ENCODE measurements at places on chromosomes 11 and 22.

DNA sequence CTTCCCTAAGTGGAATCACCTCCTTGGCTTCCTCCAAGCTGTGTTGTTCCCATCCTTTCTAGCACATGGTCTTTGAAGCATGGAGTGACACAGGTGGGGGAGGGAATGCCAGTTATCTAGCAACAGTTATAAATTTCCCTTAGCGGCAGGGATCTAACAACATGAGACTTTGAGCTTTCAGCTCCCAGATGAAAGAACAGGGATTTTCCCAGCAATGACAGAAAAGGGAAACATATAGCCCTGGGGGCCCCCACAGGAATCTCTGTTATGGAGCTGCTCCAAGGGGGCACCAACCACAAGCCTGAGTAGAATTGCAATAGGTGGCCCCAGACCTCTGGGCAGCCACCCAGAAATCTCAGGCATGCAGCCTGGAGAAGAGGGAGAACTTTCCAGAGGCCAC lies 163.0 kb downstream of the GRIK4 start:
- DNase-seq: no peak

- no peak for DNase-seq
Observed at GRCh38 chr22:43566021-43566420, 154.2 kb downstream of the MPPED1 start.

DNA sequence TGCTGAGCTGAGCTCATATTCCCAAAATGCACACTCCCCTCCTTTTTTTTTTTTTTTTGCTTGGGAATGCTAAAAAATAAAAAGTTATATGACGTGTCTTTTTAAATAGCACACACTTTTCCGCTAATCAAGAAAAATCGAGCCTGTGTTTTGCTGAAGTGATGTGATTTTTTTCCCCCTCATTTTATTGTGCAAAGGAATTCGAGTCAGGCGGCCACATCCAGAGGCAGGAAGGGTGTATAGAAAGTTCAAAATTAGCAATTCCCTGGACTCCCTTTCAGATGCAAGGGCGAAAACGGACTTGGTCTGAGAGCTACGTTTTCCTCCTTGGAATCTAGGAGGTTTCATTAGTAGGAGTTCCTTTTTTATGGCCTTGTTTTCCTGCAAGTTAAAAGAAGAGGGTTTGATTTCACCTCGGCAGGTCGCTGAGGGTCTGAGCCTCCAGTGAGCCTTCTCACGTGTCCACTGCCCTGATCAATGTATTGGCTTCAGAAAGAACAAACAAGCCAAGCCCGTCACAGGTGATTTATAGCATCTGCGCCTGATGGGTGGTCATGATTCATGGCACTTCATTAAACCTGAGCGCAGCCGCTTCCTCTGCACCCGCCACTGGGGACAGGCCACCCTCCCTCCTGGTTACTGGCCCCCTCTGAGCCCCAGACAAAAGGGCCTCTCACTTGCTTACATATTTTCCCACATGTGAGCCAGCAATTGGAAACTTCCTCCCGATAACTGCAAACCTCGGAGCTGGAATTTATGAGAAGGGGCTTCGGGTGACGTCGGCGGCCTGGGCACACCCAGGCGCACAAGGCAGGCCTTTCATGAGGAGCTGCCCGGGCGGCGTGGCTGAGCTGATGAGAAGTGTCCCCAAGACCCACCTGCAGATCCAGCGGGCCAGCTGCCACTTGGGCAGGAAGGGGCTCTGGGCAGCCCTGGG lies 64.4 kb upstream of the LINC01488 start:
- no peak for DNase-seq

GRCh38 chr22:27982630-27983180 lies 63.6 kb upstream of the PITPNB start:
- DNase-seq: no peak

DNA sequence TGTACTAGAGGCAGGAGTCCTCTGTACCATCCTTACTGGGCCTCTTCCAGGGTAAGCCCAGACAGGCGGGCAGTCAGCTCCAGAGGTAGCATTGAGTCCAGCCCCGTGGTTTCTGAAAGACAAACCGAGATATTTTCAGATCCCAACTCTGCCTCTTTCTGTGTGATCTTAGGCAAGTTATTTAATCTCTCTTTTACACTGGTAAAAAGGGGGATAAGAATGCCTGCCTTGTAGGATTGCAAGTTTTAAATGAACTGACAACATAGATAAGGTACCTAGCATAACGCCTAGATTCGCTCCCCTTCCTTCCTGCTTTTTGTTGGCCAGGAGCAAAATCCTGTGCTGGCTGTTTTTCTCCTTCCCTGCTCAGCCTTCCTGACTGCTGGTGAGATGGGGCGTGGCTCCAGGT lies 56.4 kb upstream of the NNMT start:
- no peak for DNase-seq

DNA sequence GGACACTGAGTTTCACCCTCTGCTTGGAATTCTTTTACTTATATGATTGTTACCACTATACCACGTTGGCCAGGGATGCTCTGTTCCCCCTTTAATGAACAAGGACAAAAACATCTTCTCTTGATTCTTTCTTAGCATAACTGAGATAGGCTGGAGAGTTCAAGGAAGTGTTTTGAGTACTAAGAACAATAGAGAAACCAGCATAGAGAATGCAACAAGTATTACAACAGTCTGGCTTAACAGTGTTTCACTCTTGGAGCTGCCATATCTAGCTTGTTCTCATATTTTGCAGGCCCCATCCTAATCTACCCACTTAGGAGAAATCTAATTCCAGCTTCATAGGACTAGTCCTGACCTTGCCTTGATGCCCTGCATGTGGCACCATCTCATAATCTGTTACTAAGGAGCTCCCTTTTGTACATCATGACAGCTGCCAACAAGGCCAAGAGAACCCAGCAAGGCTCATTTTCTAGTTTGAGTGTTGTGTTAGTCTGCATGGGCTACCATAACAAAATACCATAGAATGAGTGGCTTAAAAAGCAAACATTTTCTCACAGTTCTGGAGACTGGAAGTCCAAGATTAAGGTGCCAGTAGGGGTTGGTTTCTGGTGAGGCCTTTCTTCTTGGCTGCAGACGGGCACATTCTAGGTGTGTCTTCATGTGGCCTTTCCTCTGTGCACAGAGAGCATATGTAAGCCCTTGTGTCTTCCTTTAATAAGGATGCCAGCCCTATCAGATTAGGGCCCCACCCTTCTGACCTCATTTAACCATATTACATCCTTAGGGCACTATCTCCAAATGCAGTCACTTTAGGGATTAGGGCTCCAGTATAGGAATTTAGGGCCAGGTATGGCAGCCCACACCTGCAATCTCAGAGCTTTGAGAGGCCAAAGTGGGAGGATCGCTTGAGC lies 37.8 kb downstream of the PACS1 start:
- no peak for DNase-seq

DNA sequence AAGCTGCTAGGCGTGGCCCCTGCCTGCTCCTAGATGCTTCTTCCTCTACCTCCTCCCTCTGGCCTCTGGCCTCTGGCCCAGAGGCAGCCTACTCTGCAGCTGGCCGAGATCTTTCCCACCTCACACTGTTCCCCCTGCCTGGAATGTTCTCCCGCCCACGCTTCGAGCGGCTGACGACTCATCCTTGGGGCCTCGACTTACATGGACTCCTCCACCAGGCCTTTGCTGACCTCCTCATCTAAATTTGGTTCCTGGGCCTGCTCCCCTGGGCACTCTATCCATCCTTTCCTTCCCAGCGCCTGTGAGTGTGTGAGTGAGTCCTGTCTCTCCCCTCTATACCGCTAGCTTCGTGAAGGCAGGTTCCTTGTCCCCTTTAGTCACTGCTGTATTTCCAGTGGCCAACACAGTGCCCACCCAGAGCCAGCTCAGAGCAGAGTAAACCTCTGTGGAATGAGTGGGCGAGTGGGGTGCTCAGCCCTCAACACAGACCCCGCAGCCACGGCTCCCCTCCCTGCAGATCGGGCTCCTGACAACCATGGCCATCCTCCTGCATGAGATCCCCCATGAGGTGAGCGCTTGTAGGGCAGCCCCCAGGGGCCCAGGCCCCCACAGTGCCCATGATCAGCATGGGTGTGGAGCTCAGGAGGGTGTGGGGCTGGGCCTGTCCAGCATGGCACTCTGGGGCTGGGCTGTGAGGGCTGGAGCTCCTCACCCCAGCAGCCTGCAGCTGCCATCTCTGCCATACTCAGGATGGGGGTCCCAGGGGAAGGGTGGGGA lies 5.7 kb downstream of the SLC39A13 start:
- DNase-seq: no peak

GRCh38 chr11:122365610-122366360 lies 249.8 kb upstream of the BLID start:
- no peak for DNase-seq

GRCh38 chr11:39741066-39741465 lies 1718.4 kb downstream of the LRRC4C start:
- no peak for DNase-seq

DNA sequence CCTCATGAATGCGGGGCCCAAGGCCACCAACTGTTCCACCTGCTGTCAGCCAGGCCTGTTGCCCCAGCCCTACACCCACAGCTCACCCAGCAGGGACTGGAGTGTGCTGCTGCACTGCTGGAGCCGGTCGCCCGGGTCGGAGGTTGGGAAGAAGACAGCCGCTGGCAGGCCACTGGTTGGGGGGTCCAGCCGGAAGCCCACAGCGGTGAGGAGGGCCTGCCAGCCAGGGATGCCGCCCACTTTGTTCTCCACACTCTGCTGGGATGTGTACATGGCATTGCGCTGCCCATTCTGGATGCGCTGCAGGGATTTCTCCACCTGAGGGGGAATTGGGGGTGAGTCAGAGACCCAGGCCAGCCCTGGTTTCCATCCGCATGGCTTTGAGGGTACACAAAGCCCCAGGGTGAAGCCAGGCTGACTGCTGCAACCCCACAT lies 74.2 kb upstream of the PITPNB start:
- no peak for DNase-seq

GRCh38 chr11:114242032-114242431 lies 54.2 kb upstream of the NNMT start:
- no peak for DNase-seq

DNA sequence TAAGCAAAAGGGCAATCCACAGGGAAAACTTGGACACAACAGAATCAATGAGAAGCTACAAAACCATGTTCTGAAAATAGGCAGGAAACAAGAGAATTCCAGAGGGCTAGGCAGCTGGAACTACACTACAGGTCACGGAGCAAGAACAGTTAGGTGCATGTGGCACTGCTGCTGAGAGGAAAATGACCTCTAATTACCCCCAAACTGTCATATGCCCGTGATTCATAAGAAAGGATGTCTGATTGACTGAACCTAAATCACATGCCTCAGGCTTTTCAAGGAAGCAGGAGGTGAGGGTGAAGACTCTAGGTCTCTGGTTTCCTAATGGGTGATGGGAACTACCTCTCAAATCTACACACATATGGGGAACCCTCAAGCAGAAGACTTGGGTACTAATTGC lies 17.9 kb upstream of the RRAS2 start:
- no peak for DNase-seq

DNA sequence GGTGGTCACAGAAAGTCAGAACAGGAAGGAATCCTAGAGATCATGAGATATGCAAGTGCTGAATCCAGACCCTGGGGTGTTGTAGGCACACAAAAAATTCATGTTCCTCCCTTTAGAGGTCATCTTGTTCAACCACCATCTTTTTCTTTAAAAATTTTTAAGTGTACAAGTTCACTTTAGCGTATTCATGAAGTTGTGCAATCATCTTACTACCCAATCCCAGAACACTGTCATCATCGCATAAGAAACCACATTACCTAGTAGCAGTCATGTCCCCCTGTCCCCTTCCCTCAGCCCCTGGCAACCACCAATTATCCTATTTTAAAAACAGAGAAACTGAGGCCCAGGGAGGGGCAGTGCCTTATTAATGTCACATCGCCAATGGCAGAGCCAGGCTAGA lies 20.3 kb upstream of the WNT11 start:
- DNase-seq: no peak

DNA sequence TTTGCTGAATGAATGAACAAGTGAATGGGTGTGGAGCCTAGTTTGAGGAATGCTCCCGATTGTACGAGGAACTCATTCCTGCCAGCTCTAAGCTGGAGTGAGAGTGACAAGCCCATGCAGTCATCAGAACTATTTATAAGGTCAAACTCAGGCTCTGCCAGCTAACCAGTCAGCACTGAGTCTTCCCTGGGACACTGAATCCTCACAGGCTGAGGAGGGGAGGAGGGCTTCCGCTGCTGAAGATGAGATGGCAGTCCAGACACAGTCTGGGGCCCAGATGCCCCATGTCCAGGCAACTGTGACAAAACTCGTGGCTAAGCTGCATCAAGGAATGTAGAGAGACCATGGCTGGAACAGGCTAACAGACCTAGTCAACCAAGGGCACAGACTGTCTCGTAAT lies 4.0 kb downstream of the LRP4 start:
- no peak for DNase-seq

GRCh38 chr11:68581901-68582300 lies 102.4 kb upstream of the GAL start:
- no peak for DNase-seq

GRCh38 chr22:27879923-27880322 lies 39.1 kb downstream of the PITPNB start:
- DNase-seq: no peak

DNA sequence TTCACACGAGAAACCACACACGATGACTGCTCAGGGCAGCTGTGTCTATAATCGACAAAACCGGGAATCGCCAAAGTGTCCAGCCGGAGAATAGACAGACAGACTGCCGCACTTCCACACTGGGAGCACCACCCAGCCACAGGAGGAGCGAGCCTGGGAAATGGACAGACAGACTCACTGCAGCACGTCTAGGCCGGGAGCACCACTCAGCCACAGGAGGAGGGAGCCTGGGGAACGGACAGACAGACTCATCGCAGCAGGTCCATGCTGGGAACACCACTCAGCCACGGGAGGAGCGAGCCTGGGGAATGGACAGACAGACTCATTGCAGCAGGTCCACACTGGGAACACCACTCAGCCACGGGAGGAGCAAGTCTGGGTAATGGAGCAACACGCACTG lies 137.2 kb downstream of the BRD1 start:
- no peak for DNase-seq

DNA sequence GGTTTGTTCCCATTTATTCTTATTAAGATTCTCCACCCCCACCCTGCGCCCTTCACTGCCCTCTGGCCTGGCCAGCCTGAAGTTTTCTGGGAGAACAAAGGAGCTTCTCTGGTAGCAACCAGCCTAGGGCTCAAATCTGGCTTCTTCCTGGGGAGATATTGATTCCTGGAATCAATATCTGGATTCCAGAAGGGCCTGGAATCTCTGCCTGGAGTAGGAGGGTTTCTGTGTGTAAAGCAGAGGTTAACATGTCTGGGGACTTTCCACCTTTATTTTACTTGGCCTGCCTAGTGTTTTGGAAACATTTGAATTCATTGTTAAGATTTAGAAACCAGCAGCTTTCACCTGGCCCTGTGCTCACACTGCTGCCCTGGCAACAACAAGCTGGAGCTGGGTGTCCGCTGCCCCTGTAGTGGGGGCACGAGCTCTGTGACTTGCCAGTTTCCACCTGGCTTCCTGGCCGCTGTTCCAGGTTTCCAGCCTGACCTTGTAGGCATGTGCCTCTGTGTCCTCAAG lies 5.5 kb downstream of the C11orf91 start:
- no peak for DNase-seq

DNA sequence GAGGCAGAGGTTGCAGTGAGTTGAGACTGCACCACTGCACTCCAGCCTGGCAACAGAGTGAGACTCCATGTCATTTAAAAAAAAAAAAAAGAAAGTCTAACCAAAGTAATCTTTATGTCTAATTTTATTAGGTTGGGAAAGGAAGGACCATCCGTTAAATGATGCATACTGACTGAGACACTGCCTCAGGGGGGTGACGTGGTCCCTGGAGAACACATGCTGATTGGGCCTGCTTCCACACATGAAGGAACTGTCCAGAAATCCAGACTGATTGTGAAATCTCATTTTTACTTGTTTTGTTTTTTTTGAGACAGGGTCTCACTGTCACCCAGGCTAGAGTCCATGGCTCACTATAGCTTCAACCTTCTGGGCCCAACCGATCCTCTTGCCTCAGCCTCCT lies 5.5 kb downstream of the SF3A1 start:
- no peak for DNase-seq

Data from NCI-H1417 treated with DMSO at 0.1 percent for 48 hours (cell line).